Vagina (tissue), 2 donors: ENCODE measurements at places on chromosomes 4 and X. TPM values are rescaled to one million over a fixed set of nuclear protein-coding genes. Genes with fewer than 3 reads are reported as not detected.

Gene ARAF
- 31.4 TPM for total RNA-seq

Gene NOX1
- not detected for total RNA-seq

Gene TMPRSS11B
- 40.8 TPM for total RNA-seq

Gene SPOCK3
- 0.74 TPM for total RNA-seq

Gene QRFPR
- not detected for total RNA-seq

- no peak for DNase-seq
Measured at GRCh38 chrX:134603806-134604700, 54.2 kb downstream of the PLAC1 start.

GRCh38 chrX:135340831-135341230, 31.6 kb downstream of the ETDC start:
- no peak for DNase-seq

GRCh38 chr4:126386512-126386911, 1071.8 kb downstream of the FAT4 start:
- DNase-seq, result no peak

DNA sequence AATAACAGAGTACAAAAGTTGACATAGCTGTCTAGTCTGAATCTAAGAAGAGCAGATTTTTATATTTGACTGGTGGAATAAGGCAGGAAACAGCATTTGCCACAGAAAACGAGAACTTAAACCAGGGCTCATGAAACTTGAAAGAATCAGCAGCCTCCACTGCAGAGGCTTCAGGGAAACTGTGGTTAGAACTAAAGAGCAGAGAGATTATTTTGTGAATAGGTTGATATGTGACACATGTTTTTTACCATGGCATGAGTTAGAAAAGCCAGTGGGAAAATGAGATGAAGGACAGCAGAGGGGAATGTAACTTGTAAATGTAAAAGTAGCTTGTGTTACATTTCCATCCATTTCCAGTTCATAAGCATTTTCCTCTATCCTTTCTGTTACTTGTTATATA, 63.7 kb upstream of the CAMK2D start:
- DNase-seq, result no peak

DNA sequence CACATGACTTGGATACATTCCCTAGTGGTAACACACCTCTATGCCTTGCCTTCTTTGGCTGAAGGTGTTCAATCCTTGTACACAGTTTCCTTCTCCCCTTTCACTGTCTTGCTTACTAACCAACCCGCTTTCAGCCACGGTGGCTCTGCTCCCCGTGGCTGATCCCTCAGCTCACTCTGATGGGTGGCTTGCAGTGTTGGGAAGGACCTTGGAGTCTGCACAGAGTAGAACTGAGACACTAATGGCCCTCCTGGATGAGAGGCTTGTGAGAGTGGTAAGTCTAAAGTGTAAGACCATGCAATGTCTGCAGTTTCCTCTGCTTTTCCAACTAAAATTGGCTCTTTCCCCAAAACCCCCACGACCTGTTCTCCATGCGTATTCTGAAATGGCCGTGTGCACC, 46.0 kb upstream of the GNPDA2 start:
- no peak for DNase-seq

- DNase-seq, result no peak
Measured at GRCh38 chr4:101724093-101724492, 66.4 kb upstream of the BANK1 start.

- no peak for DNase-seq
Measured at GRCh38 chrX:63186137-63186536, 165.0 kb downstream of the SPIN4 start.

GRCh38 chr4:168440442-168441264, 39.6 kb downstream of the DDX60L start:
- no peak for DNase-seq

DNA sequence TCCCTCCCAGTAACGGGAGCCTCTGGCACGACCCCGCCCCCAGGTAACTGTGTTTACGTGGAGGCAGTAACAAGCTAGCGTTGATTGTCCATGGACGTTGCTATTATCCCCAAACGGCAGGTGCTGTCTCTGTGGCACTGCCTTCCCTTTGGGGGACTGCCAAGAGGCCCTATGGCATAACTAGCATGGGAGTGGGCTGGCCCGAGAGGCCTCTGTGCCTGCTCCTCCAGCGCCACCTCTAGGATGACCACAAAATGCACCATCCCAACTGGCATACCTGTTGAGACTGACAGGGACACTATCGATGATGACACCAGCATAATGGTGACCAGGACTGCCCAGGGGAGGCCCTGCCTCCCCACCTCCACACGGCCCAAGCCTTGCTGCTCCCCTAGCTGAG, 1.5 kb downstream of the SRPK3 start:
- no peak for DNase-seq

GRCh38 chr4:146855761-146856160, 89.9 kb downstream of the TTC29 start:
- no peak for DNase-seq

- DNase-seq, result no peak
Measured at GRCh38 chr4:38060829-38061431, 100.7 kb downstream of the PTTG2 start.

DNA sequence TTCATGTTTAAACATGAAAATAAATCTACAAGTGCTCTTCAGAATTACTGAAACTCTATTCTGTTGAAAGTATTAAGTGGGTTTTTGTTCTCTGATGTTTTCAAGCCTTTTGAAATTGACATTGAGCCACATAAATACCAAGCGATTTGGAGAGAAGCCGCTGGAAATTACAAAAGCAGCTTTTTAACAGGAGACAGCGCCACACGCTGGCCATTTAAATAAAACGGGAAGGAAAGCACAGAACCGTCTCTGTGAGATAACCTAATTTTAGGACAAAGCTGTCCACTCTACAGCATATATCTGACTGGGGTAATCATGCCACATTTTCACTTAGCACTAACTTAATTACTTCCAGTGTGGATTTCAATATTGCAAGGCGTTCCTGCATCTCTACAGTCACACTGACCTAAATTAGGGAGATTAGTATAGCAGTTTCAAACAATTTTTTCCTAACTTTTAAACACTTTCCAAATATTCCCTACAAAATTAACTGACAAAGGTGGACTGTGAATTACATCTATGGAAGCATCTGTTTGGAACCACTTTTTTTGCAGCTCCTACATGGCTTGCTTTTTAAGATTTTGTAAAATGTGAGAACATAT, 6.8 kb upstream of the ANOS1 start:
- no peak for DNase-seq

DNA sequence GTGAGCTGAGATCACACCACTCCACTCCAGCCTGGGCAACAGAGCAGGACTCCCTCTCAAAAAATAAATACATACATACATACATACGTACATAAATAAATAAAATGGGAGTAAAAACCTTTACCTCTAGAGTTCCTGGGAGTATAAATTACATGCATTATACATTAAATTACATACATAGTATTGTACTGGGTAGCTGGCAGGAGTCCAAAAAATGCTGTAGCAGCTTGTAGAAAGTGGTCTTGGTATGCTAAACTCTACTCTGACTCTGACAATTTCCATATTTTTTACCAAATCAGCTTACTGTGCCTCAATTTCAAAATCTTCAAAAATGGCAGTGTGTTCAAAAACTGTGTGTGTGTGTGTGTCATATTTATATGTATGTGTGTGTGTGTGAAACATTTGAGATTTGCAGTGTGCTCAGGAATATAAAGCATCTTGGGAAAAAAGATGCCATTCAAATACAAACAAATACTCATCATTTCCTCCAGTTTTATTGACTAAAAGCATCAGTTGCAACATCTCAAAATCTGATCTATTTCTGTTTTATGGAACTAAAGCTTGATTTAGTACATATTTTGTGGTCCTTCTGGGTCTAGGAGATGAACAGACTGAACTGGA, 171.7 kb downstream of the SHROOM3 start:
- DNase-seq, result no peak

GRCh38 chr4:174880001-174880400, 38.2 kb upstream of the ADAM29 start:
- DNase-seq, result no peak
